ENCODE measurements at places on chromosomes 1 and 21. TPM values are rescaled to one million over a fixed set of nuclear protein-coding genes. Genes with fewer than 3 reads are reported as not detected.

- DNase-seq: no peak
Observed at GRCh38 chr1:25699500-25700143, 83.0 kb downstream of the MAN1C1 start.

DNA sequence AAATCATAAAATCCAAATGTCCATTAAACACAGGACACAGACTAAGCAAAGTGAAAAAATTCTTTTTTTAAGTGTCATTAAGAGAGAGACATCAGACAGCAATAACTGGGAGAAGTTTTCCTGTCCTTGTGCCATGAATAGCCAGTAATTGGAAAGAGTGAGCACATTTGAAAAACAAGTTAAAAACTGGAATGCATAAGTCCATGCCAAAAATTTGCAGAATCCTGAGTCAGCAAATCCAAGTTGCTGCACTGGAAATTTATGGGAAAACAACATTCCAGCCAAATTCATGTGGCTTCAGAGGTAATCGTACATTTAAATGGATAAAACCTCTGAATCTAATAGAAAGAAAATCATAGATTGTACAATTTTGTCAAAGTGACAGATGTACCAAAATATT, 291.4 kb downstream of the LRRC40 start:
- no peak for DNase-seq

DNA sequence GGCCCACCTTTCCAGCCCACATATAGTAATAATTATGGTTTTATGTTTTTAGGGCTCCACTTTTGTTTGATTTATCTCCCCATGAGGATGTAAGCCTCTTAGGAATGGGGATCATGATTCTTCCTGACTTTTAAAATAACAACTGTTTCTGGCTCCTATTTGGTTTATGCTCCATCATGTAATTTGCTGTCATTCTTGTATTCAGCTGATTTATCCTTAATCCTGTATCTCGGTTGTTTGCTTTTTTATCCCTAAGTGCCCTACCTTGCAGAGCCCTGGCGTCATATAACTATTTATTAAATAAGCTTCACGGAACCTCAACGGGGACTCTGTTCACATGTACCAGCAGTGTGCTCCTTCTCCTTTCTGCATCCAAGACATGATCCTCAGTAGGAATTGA, 70.7 kb downstream of the RYR2 start:
- DNase-seq: no peak

DNA sequence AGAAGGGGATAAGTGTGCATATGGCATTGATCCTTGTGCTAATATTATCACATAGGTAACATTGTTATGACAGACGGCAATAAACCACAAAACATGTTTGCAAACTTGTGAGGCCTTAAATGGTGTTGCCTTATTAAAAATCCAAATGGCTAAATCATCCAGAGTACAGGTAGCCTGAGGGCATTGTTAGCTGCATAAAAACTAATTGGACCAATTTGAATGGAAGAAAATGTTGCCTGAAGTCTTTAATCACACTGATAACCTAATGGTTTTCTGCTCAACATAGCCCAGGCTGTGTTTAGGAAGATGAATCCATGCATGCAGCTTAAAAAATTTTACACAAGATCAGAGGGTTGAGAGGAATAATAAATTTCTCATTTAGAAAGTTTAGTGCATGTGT, 19.4 kb upstream of the LRRC53 start:
- no peak for DNase-seq

DNA sequence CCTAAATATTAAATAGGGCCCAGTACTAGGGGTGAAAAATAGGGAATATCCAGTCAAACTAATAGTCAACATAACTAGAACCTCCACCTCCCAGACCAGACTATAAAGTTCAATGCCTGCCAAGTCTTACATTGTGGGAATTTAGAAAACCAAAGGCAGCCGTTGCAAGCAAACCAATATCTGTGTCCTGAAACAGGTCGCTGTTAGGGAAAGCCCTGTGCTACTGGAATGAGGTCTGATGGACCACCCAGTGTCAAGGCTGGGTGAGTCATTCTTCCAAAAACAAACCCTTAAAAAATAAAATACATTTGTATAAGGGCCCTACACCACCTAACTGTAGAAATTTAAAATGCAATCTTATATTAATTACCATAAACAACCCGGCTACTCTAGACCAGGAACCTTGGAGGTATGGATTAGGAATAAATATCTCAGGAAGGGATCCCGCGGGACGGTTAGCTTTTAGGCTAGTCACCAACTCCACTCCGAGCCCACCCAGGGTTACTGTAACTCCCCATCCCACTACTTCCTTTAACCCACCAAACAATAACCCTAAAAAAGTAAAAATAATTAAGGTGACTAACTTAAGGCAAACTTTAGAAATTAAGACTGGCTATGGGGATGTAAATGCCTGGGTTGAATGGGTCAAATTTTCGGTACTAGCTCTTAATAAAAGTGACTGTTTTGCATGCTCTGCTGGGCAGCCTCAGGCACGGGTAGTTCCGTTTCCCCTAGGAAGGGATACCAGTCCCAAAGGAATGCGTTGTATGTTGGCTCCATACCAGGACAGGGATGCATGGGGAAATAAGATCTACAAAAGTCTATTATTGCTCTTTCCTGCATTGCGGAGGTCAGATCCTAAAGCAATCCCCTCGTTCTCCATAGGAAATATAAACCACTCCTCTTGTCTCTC, 65.4 kb upstream of the TLR5 start:
- DNase-seq: no peak

DNA sequence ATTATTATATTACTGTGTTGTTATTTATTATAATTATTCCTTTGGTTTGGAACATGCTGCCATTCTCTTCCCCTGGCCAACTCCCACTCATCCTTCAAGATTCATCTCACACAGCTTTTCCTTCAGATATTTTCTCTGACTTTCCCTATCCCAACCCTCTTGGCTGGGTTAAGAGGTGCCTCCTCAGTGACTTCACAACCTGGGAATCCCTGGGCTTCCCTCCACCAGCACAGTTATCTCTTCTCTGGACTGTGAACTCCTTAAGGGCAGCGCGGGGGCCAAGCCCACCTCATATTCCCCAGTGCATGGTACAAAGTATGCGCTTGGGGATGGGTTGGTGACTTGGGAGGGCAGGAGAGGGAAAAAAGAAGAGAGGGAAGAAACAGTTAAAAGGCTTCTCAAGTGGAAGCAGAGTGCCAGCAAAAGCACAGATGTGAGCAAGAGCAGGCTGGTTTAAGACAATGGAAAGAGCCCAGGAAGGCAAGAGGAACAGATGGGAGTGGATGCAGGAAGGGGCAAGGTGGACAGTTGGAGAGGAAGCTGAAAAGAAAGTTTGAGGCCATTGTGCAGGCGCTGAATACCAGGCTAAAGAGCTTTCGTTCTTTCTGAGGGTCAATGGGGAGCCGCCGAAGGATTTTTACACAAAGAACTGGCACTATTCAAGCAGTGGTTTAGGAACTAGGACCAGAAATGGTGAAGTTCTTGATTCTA, 132.3 kb downstream of the BEND5 start:
- DNase-seq: no peak

GRCh38 chr1:25796811-25797458, 3.1 kb upstream of the SELENON start:
- DNase-seq: peak; percentile 88

DNA sequence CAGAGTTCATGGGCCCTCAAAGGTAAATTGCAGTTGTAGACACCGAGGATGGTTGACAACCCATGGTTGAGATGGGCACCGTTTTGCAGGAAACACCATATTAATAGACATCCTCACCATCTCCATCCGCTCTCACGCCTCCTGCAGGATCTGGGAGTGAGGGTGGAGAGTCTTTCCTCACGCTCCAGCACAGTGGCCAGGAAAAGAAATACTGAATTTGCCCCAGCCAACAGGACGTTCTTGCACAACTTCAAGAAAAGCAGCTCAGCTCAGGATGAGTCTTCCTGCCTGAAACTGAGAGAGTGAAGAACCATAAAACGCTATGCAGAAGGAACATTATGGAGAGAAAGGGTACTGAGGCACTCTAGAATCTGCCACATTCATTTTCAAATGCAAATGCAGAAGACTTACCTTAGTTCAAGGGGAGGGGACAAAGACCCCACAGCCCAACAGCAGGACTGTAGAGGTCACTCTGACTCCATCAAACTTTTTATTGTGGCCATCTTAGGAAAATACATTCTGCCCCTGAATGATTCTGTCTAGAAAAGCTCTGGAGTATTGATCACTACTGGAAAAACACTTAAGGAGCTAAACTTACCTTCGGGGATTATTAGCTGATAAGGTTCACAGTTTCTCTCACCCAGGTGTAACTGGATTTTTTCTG, 9.3 kb downstream of the SLAMF8 start:
- no peak for DNase-seq

DNA sequence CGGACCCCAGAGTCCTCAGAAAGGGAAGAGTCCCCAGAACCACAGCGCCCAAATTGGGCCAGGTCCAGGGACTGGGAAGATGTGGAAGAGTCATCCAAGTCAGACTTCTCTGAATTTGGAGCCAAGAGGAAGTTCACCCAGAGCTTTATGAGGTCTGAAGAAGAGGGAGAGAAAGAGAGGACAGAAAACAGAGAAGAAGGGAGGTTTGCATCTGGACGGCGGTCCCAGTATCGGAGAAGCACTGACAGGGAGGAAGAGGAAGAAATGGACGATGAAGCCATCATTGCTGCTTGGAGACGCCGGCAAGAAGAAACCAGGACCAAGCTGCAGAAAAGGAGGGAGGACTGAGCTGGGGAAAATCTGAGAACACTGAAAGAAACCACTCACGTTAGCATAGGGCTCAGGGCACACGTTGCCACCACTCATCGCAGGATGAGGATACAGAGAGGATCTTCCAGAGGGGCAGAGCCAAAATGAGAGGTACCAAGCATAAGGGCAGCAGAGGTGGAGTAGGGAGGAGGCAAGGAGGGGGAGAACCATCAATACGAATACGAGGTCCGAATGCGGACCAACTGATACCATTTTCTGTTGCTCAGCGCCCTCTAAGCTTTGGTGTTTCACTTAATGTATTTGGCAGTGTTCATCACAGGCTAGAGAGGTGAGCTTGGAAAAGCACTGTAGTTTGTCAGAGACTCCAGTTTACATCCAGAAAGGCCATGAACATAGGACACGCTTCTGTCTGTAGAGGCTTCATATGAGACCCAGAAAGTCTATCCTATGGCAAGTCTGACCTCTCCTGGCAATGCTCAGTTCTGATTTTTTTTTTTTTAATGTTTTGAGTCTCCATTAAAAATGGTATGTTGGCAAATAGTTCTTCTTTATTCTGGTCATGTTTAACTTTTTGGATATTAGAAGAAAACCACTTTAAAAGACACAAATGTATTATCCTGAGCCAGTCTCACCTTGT, 34.7 kb downstream of the STYXL2 start:
- no peak for DNase-seq

DNA sequence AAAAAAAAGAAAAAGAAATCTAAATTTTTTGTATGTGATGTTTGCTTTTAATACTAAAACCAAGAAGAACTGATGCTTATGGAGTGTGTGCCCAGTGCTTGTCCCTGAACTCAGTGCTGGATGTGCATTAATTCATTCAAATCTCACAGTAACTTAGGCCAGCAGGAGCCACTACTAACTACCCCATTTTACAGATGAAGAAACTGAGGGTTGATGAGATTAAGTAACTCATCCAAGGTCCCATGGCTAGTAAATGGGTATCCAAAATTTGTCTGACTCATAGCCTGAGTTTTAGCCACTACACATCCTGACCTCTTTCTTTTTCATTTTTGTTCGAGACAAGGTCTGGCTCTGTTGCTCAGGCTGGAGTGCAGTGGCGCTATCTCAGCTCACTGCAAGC, 127.9 kb downstream of the CCDC185 start:
- DNase-seq: no peak

- DNase-seq: peak; percentile 45
Observed at GRCh38 chr1:239386453-239387303, at the start of gene CHRM3. Gene CHRM3 (plus strand): TSS chr1:239386568. CDS start chr1:239907452, 520,884 bp downstream.

DNA sequence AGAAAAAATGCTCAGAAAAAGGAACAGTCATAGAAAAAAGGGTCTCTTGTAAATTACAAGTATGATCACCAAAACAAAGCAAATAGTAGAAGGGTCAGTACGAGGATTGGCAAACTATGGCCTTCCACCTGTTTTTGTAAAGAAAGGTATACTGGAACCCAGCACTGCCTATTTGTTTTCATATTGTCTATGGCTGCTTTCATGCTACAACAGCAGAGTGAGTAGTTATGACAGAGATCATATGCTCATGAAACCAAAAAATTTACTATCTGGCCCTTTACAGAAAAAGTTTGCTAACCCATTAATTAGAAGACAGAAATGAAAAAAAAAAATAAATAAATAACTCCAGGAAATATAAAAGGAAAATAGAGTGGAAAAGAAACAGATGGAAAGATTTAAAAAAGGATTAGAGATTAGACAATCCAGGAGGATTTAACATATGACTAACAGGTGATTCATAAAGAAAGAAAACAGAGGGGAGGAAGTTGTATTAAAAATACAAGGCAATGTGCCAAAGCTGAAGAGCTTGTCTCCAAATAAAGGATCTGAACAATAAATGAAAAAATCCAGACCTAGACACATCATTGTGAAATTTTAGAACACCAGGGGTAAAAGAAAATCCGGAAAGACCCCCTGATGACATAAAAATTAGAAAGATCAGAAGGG, 108.5 kb upstream of the SERTAD4 start:
- DNase-seq: no peak

DNA sequence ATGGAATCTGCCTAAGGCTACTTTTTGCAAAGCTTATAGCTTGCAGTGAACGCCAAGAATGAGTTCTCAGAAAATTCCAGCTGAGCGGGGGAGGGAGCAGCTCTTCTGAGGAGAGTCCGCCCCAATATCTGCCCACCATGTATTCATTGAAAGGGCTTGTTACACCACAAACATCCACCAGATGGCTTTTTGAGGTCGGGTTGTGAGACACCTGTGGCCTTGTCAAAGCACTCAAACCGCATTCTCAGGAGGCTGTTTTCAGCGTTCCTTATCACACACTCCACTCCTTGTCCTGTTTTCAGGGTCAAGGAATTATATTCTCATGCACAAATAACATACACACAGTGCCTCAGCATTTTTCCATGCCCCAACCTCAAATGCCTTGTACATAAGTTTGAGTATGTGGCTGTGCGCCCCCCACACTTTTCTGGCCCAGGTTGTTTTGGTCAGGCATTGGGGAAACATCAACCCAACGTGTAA, 3.9 kb upstream of the C4BPB start:
- peak; percentile 55 for DNase-seq

Gene CGN
- 67.4 TPM for total RNA-seq

Gene INKA2
- total RNA-seq: 5.7 TPM

Gene PTTG1IP
- 181 TPM for total RNA-seq
